Stimulated activated CD4-positive, alpha-beta T cell treated with anti-CD3 and anti-CD28 coated beads, Interleukin-4, amount 100 ng/mL, for 1 hour (primary cell): ENCODE measurements at places on chromosomes 4 and X.

DNA sequence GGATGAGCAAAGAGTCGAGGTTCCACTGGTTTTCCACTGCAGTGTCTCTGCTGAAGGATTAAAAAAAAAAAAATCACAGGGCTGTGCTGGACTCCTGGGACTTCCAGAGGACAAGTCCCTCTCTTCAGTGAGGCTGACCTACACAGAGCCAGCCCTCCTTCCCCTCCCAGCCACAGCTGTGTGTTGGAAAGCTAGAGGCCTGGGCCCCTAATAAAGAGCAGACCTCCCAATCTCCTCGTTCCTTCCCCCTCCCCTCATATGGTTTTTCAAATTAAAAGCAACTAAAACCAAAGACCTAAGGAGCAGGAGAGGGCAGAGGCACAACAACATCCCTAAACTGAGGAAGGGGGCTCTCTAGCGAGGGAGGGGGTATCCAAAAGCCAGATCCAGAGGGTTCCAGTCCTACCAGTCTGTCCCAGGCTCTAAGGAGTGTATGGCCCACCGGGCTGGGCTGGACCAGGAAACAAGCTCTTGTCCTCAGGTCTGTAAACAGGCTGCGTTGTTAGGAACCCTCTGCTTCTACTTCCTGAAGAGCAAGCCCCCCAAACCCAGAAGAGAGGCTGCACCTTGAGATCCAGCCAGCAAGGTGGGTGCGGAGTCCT lies 4.0 kb upstream of the PDGFRA start:
- no peak for DNase-seq

GRCh38 chrX:56519642-56520041 lies 43.8 kb upstream of the UBQLN2 start:
- DNase-seq: no peak

- DNase-seq: no peak
Observed at GRCh38 chrX:148609515-148610327, 109.3 kb downstream of the AFF2 start.

GRCh38 chrX:96791559-96791958 lies 92.1 kb upstream of the RPA4 start:
- DNase-seq: no peak

DNA sequence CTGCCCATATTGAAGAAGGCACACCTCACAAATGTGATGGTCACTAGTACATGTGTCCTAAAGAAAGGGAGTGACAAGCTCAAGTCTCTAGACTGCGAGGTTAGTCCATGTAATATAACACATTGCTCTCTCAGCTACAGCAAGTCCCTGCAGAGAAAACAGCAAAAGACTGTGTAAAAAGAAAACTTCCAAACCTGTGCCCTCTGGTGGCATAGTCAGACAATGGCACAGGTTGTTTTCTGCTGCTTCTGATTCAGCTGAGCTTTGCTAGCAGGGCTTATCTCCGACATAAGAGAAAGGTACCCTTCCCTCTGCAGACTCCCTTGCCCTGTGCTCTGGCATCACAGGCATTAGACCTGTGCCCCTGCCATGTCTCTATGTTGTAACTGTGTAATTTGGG lies 1.4 kb upstream of the SERPINA7 start:
- DNase-seq: no peak

DNA sequence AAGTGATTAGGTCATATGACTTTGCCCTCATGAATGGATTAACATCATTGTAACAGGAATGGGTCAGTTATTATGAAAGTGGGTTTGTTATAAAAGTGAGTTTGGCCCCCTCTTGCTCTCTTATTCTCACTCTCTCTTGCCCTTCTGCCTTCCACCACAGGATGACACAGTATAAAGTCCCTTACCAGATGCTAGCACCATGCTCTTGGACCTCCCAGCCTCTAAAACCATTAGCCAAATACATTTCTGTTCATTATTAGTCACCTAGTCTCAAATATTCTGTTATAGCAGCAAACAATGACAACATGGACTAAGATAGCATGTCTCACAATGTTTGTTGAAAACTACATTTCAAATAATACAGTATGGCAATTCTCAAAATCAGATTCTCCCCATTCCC lies 59.7 kb downstream of the RWDD4 start:
- no peak for DNase-seq

- DNase-seq: no peak
Observed at GRCh38 chrX:703866-704265, 73.3 kb downstream of the SHOX start.

GRCh38 chr4:101102114-101102742 lies 245.1 kb downstream of the PPP3CA start:
- no peak for DNase-seq

- DNase-seq: no peak
Observed at GRCh38 chr4:60452266-60452665, 747.9 kb upstream of the ADGRL3 start.

- DNase-seq: no peak
Observed at GRCh38 chrX:47112316-47112954, 32.1 kb downstream of the NDUFB11 start.

DNA sequence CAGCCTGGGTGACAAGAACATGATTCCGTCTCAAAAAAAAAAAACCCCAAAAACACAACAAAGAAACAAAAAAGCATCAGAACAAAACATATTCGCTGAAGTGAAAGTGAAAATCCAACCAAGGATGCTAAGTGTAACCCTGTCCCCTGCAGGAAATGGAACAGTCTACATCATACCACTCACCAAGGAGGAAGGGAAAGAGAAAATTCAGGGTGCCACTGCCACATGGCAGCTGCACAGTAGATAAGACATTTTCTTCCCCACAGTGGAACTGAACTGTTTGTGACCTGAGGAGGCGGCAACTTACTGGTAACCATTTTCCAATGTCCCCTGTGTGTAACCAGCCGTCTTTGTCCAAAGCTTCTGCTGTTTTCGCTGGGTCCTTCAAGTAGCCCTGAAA lies 28.2 kb upstream of the CENPU start:
- DNase-seq: peak; percentile 13

DNA sequence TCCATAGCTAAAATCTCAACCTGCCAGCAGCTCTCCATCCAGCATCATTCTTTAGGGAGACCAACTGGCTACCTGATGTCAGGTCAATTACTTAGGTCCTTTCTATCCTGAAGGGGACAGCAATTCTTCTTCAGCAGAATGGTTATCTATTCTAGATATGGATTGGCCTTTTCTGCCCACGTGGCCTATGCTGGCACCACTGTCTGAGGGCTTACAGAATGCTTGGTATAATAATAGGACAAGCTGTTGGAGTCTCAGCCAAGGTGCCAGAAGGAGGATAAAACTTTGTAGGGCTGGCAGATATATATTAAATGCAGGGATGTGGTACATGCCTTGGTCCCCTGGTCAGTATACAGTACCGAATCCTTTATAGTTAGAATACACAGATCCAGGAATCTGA lies 89.8 kb upstream of the C1GALT1C1 start:
- no peak for DNase-seq
